Hindlimb muscle (tissue), 1 donor: ENCODE measurements at places on chromosomes 16 and 17. TPM values are rescaled to one million over a fixed set of nuclear protein-coding genes. Genes with fewer than 3 reads are reported as not detected.

The FBF1 gene
- 6.8 TPM for polyA plus RNA-seq

The NXN gene
- polyA plus RNA-seq: 63.7 TPM

The RFFL gene
- polyA plus RNA-seq: 9.9 TPM

The NOL3 gene
- 44.3 TPM for polyA plus RNA-seq

The PDE6G gene
- polyA plus RNA-seq: 4.0 TPM

The NPW gene
- 0.72 TPM for polyA plus RNA-seq

The MT1A gene
- polyA plus RNA-seq: not detected
